CD4-positive, alpha-beta T cell treated with Interleukin-17A for 1 hour (primary cell): ENCODE measurements at places on chromosomes 2 and 18.
A peak's percentile ranks its signal among the peaks of the same experiment; 100 is the strongest.

DNA sequence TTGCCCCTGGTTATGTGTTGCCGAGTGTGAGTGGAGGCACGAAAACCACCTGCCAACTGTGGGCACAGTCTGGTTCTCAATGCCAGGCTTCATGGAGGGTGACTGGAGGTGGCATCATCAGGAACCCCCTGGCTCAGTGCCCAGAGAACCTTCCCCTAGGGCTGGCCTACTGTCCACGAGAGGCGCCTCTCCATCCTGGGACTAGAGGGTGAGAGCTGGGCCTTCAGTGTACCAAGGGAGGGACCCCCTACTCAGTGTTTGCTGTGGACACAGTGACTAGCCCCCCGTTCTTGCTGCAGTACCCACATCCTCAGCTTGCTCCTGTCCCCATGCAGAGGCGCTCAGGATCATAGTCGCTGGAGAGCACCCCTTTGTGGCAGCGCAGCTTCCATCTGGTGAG is 202.6 kb downstream of the HDAC4 start:
- DNase-seq, result no peak

DNA sequence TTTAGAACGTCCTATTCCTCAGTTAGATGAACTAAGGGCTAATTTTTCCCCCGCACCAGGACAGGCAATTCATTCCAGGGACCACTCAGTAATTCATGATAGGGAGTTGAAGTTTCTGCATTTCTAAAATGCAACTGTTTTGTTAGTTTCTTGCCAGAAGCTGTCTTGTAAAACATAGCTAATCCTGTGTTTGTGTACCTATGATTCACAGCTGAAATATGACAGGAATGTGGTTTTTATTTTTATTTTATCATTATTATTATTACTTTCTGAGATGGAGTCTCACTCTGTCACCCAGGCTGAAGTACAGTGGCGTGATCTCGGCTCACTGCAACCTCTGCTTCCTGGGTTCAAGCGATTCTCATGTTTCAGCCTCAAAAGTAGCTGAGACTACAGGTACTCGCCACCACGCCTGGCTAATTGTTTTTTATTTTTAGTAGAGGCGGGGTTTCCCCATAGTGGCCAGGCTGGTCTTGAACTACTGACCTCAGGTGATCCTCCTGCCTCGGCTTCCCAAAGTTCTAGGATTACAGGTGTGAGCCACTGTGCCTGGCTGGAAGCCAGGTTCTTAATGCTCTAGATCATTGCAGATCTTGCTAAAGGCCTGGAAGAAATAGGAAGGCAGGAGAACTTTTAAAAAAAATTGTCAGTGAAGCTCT is 154.8 kb upstream of the FHL2 start:
- no peak for DNase-seq

- peak; percentile 57 for DNase-seq
These were observed 19.5 kb downstream of the G6PC2 start for GRCh38 chr2:168920504-168921157.

DNA sequence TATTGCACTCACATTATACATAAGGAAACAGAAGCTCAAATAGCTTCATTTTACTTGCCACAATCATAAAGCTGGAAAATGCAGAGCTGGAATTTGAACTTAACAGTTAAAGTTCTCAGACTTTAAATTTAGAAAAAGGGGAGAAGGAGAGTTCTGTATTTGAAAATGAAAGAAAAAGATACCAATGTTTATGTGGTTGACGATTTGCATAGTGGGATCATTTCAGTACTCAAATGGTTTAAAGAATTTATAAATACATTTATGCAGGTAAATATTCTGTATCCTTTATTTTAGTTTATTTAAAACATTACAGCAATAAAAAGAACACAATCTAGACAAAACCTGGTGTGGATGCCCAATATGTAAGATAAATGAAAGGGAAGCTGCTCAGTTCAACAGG is 25.5 kb upstream of the STAT4 start:
- DNase-seq, result no peak

DNA sequence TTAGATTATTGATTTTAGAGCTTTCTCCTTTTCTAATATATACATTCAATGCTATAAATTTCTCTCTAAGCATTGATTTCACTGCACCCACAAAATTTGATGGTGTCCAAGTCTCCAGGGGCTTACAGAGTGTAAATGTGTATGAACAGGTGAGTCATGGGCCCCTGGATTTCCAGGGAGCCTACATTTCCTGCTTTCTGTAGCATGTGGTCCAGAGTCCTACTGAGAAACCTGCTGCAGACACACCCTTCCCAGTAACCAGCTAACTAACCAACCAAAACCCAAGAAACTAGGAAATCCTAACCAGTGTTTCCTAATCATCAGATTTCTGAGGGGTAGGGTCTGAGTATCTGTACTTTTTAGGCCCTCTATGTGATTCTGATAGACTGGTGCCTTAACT is 39.5 kb upstream of the TANC1 start:
- DNase-seq, result no peak

DNA sequence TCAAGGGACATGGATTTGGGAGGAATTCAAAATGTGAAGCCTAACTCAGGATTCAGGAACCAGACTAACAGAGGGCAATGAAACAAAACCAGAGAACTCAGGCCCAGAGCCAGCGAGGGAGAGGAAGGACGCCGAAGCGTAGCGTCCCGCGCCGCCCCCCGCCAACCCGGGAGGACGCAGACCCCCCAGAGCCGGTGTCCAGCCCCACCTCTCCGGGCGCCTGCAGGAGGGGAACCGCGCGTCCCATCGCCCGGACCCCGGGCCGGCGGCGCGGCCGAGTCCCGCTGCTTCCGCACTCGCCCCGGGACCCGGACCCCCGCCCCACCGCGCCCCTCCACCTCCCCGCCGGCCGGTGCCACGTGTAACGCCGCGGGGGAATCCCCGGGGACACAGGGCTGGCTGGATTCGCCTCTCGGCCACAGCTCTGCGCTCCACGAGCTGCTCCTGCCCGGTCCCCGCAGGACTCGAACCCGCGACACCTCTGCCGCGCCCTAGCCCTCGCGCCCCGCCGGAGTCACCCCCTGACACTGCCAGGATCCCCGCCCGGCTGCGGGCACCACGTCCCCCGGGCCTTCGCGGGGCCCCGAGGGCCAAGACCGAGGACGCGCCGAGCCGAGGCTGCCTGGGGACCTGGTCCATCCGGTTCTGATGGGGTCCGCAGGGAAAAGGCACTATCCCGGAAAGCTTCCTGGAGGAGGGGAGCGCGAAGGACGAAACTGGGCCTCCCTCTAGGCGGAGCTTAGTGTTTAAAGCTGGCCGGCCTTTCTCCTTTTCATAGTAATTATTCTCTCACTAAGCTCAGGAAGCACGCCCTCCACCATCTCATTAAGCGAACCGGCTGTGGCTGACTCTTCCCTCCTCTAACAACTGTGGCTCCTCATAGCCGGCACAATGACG is 40.4 kb upstream of the FAM124B start:
- no peak for DNase-seq

- DNase-seq, result no peak
These were observed 175.7 kb upstream of the TANK start for GRCh38 chr2:160984426-160985077.

DNA sequence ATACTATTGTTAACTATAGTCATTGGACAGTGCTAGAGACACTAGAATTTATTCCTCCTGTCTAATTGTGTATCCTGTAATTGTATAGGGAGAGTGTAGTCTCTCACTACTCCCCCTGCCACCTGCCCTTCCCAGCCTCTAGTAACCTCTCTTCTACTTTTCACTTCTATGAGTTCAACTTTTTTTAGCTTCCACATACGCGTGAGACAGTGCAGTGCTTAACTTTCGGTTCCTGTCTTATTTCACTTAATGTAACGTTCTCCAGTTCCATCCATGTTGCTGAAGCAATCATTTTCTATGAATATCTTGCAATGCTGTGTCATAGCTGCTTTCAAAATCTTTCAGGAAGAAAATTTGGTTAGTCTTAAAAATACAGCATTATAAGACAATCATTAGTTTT is 22.8 kb upstream of the RUFY4 start:
- DNase-seq, result peak; percentile 8

DNA sequence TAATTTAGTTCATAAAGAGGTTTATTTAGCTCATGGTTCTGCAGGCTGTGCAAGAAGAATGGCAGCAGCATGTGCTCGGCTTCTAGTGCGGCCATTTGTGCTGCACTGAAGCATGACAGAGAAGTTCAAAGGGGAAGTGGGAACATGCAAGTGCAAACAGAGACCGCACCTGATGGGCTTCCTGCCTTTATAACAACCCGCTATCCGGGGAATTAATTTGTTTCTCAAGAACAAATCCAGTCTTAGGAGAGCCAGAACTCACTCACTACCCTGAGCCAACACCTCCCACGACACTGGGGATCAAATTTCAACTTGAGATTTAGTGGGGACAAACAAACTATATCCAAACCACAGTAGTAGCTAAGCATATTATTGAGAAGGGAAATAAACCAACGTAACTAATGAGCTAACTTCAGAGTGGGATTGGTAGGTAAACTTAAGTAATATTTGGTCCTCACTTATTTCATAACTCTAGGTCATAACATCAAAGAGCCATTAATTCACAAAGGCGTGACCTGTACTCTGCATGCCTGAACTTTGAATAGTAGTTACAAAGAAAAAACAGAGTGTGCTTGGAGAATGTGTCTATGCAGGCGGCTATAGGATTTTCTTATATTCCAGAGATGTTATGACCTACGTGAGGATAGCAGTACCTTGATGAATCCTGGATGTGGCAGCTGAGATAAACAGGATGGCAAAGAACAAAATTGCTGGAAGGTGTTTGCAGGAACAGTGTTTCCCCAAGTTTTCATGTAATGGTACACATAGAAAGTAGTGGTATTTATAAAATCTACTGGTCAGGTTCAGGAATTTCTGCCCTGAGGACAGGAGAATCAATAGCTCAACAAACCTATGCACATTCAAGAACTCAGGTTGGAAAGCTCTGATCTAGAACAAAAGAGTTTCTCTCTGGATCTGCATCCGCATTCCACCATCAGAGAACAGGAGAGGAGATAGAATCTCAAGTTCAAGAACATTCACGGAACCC is 845.9 kb upstream of the ID2 start:
- no peak for DNase-seq

DNA sequence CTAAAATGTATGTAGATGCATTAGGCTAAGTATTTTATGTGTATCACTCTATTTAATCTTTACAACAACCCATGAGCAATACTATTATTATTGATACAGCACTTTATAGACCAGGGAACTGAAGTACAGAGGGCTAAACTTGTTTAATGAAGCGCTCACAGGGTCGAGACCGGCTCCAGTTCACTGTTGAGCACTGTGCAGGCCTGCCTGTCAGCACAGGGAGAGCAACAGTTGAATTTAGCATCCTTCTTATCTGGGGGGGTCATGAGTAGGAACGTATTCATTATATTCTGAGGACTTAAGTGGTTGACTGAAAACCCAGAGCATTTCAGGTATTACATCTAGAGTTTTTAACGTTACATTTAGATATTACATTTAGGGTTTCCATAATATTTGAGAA is 120.1 kb downstream of the PLCL1 start:
- no peak for DNase-seq

GRCh38 chr18:49647496-49648168 is 85.8 kb downstream of the LIPG start:
- DNase-seq, result no peak

DNA sequence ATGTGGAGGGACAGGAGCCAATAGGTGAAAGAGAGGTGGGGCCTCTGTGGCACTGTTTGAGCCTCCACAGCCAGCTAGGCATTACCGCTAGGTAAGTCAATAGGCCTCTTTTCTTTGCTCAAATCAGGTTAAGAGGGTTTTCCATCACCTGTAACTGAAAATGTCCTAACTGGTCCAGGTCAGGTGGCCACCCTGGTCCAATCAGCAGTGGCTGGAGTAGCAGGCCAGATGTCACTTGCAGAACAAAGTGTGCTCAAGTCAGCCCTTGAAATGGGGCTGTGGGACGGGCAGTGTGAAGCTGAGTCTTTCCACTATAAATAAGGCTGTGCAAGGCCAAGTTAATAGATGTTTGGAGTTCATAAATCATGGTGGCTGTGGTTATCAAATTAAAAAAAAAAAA is 20.9 kb downstream of the FBXO36 start:
- DNase-seq, result no peak

GRCh38 chr2:150325656-150326314 is 161.7 kb downstream of the RND3 start:
- no peak for DNase-seq

DNA sequence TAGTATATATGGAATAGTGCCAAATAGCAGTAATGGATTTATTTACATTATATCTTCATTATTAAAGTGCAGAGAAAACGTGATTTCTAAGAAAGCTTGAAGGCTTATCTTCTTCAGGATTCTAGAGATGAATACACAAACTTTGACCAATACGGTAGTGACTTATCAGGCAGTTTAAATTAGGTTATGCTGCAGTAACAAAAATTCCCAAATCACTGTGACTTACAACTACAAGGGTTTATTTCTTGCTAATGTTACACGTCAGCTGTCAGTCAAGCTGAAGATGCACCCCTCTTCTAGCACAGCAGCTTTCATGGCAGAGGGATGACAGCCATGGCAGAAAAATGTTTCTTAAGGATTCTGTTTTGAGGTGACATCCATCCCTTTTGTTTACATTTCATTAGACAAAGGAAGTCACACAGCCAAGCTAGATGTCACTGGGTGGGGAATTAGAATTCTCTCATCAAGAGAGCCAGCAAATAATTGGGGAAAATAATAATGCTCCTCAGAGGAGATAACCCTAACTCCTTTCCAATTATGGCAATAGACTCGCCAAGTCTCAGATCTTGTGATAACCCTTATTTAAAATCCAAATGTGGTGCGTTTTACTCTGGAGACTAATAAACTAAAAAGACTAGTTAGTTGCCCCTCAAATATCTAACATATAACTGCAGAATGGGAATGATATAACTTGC is 268.3 kb upstream of the CYP26B1 start:
- DNase-seq, result no peak

- DNase-seq, result no peak
These were observed 59.7 kb downstream of the VAPA start for GRCh38 chr18:9973470-9973869.
